Right lung (tissue), 10 donors: ENCODE measurements at places on chromosomes 1 and 21. TPM values are rescaled to one million over a fixed set of nuclear protein-coding genes. Genes with fewer than 3 reads are reported as not detected.

The UFC1 gene
- 162 TPM for polyA plus RNA-seq

- no peak for DNase-seq
Observed at GRCh38 chr1:52996653-52997052, 65.4 kb upstream of the PODN start.

- DNase-seq = no peak
Observed at GRCh38 chr1:151142411-151143056, 3.9 kb downstream of the SEMA6C start.

DNA sequence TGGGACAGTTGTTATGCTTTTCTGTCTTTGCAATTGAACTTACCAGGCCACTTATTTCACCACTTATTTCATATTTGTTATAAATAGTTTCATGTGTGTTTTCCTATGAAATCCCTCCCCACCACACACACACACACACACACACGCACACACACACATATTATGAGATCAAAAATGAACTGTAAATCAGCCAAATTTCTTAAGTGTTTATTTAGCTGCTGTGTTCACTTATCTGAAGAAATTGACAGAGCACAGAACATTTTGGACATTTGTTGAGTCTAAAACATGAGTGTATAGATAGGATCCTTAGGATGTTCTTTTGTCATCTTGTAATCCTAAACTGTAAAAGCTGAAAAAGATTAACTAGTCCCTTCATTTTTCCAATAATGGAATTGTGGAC lies 7.8 kb upstream of the TNFSF18 start:
- no peak for DNase-seq

The AMY1B gene
- 0.33 TPM for polyA plus RNA-seq

DNA sequence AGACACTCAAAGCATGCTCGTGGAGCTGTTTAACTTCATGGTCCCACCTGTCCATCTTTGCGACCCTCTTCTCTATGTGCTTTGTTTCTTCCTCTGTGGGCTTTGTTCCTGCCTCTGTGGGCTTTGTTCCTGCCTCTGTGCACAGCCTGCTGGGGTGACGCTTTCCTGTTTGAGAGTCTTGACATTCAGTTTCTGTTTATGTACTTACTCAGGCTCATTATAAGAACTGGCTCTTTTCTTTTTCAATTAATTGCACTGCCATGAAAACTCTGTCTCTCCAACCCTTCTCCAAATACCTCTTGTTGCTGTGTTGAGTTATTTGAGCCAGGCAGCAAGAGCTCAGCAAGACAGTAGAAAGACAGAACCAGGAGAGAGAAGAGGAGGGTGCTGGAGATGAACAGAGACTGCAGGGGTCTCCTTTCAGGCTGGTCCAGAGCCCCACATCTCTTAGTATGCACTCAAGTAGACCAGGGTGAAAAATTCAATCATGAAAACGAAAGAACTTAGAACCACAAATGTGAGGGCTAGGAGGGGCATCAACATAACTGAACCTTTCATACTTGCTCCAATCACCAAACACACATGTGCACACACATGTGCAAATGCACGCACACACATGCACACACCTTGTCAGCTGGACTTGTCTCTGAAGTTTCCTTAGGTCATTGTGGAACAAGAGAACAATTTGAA lies 88.3 kb upstream of the SGIP1 start:
- DNase-seq = no peak

DNA sequence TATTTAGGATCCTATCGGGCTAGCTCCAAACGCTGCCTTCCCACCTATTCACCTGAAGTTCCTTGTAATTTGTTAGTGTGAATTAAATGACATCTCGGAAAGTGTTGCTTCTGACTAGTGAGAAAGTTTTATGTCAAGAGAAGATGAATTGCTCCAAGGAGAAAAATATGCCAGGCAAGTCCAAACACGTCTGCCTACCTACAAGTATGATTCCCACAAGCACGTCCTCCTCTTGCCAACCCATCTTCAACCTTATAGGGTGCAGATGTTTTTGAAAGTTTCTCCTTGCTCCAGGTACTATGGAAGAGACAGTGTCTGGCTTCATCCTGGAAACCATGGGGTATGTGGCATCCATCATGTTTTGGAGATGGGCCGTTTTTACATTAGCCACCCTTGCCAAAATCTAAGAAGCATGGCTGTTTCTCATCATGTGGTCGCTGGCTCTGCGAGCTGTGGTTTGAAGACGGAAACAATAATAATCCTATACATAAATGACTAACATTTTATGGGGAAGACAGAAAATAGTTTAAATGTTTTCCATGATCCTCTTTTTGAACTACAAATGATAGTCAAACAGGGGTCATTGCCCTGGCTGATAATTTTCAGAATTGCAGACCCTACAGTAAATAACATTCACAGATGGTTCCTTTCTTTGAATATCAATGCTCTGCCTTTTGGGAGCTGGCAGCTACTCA lies 505.8 kb downstream of the SMYD3 start:
- no peak for DNase-seq

DNA sequence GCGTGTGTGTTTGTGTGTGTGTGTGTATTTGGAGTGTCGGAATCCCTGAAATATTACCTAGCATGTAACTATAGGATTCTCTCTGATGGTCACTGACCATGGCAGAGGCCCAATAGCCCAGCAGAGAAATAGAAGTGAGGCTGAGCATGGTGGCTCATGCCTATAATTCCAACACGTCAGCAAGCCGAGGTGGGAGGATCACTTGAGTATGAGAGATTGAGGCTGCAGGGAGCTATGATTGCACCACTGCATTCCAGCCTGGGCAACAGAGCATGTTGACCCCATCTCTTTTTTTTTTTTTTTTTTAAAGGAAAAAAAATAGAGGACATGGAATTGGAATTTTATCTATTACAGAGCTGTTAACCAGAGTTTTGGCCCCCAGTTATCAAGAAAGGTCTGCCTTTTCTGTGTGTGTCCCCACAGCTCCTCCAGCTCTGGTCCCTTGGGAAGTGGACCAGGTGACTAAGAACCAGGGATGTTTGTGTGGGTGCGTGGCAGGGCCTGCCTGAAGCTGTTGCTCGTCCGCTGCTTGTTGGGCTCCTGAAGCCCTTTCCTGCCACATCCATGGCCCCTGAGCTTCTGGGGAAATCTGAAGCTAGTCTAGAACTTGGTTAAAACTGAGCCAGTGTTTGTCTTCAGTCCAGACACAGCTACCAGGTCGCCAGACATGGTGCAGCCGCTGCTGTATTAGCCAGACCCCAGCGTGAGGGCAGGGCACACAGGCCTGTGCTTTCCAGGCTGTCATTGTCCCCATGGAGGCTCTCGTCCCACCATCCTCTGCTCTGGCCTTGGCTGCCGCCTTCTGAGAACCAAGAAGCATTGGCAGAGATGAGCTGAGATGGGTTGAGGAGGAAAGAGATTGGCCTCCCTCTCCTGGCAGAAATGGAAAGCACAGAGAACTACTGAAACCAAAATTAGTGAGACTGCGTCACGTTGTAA lies 25.5 kb downstream of the CAPN9 start:
- DNase-seq = no peak

DNA sequence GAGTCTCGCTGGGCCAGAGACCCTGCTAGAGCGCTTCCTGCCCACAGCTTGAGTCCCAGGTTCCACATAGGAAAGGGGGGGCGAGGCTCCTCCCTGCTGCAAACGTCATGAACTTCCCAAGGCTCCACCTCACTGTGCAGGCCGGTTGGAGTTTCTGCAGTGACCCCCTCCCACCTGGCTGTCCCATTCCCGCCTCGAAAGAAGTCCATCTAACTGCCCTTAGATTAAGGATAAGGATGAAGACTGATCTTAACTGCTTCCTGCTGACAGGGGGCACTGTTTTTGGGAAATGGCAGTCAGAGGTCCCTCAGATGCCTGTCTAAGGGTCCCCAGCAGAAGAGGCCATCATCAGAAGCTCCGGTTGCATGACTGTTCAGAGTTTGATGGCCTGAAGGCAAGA lies 62.7 kb downstream of the STUM start:
- DNase-seq = no peak

The ABCD3 gene
- polyA plus RNA-seq = 46.4 TPM

DNA sequence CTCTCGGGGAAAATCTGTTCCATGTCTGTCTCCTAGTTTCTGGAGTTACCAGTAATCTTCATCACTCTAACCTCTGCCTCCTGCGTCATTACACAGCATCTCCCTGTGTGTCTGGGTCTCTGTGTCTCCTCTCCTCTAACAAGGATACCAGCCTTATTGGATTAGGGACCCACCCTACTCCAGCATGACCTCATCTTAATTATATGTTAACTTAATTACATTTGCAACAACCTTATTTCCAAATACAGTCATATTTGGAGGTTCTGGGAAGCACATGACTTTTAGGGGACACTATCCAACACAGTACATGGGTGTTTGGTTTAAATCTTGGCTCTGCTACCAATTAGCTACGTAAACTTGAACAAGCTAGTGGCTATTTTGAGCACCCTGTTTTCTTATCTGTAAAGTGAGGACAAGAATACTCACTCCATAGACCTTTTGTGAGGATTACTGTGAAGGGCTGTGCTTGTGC lies 83.9 kb upstream of the SGIP1 start:
- no peak for DNase-seq

The SPRR2B gene
- polyA plus RNA-seq = not detected

- DNase-seq = no peak
Observed at GRCh38 chr1:2528016-2528415, 1.6 kb upstream of the PANK4 start.

- DNase-seq = no peak
Observed at GRCh38 chr1:59699227-59699847, 115.4 kb upstream of the HOOK1 start.

The TRIM45 gene
- polyA plus RNA-seq = 16.6 TPM

- DNase-seq = no peak
Observed at GRCh38 chr1:64882574-64883255, 83.6 kb downstream of the JAK1 start.

DNA sequence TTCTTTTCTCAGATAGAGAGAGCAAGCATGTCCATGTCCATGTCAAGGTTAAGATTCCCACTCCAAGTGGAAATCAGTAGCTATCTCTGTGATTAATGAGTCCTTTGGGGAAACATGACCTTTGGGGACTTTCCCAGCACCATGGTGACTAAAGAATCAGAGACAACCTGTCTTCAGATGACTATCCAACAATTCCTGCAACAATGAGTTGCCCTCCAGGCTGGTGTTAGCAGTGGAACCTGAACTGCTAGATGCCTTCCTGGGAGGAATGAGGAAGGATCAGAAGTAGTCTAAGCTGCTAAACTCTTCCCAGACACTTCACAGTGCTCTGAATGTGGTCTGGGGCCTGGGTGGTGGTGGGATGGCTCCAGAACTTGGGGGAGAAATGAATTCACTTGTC lies 6.5 kb downstream of the S100A9 start:
- DNase-seq = no peak

- no peak for DNase-seq
Observed at GRCh38 chr21:44761747-44762208, 39.8 kb downstream of the UBE2G2 start.

GRCh38 chr1:167716000-167716271 lies 5.8 kb upstream of the MPZL1 start:
- DNase-seq = no peak

The FNDC5 gene
- 11.0 TPM for polyA plus RNA-seq

- no peak for DNase-seq
Observed at GRCh38 chr1:194279975-194280374, 1093.6 kb upstream of the B3GALT2 start.

DNA sequence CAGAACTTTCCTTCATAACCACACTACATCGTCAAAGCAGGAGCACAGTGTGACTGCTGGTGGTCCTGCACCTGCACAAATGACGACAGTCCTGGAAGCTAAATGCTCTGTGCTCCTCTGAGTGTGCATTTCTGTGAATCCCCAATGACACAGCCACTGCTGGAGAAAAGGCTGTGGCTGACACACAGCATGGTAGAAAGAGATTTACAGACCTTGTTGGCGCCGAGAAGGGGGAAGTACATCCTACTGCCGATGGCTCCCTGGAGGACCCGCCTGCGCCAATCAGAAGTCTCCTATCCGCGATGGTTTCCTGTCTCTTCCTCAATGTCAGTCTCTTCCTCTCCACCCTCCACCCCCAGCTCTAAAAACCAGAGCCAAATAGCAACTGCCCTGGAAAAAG lies 115.4 kb upstream of the RAB4A start:
- no peak for DNase-seq

- DNase-seq = no peak
Observed at GRCh38 chr1:37509181-37509580, 5.4 kb downstream of the MEAF6 start.

- DNase-seq = no peak
Observed at GRCh38 chr1:170149241-170149640, 3.5 kb downstream of the NTMT2 start.

The KCNJ6 gene
- polyA plus RNA-seq = 0.14 TPM

The ZRANB2 gene
- 241 TPM for polyA plus RNA-seq

The CRNN gene
- not detected for polyA plus RNA-seq

GRCh38 chr1:118928739-118929554 lies 59.2 kb downstream of the TBX15 start:
- no peak for DNase-seq

The LCE2B gene
- not detected for polyA plus RNA-seq

The TAL1 gene
- 8.4 TPM for polyA plus RNA-seq

DNA sequence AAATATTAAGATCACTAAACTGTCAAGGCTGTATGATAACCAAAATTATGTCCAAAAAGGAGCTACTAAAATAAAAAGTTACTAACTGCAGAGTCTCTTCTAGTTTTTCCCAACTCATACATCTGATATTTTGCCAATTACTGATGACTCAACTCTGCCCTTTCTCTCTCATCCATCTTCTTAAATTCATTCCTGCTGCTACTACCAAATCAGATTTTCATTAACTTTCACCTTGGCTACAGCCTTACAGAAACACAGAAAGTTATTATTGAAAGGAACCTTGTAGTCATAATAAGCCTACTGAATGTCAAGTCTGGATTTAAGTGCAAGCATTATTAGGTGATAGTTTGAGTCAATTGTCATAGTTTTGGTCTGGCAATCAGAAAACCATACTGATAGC lies 273.1 kb downstream of the DPYD start:
- no peak for DNase-seq

- no peak for DNase-seq
Observed at GRCh38 chr1:44946725-44947062, 39.7 kb downstream of the EIF2B3 start.

- DNase-seq = no peak
Observed at GRCh38 chr1:24621121-24621520, 22.0 kb upstream of the SRRM1 start.

- DNase-seq = no peak
Observed at GRCh38 chr1:49102752-49103151, 326.1 kb upstream of the BEND5 start.

DNA sequence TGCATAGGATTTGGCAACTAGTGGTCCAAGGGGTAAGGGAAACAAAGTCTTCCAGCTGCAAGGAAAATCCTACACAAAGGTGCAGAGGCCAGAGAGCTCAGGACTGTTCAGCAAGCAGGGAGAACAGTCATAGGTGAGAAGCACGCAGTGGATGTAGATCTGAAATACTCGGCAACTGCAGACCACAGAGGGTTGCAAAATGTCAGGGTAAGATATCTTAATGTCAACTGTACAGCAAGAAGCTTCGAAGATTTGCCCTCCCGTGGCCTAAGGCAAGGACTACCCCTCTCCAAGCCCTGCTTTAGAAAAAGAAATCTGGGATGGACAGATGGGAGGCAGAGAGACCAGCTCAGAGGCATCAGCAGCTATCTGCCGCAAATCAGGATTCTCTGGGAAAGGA lies 153.4 kb upstream of the IRF2BP2 start:
- DNase-seq = no peak

- no peak for DNase-seq
Observed at GRCh38 chr1:218401441-218401997, 56.4 kb downstream of the TGFB2 start.

GRCh38 chr1:167520711-167521206 lies 2.4 kb upstream of the CD247 start:
- no peak for DNase-seq

The SMPDL3B gene
- polyA plus RNA-seq = 12.4 TPM
